ENCODE measurements at places on chromosomes 7 and 10.

DNA sequence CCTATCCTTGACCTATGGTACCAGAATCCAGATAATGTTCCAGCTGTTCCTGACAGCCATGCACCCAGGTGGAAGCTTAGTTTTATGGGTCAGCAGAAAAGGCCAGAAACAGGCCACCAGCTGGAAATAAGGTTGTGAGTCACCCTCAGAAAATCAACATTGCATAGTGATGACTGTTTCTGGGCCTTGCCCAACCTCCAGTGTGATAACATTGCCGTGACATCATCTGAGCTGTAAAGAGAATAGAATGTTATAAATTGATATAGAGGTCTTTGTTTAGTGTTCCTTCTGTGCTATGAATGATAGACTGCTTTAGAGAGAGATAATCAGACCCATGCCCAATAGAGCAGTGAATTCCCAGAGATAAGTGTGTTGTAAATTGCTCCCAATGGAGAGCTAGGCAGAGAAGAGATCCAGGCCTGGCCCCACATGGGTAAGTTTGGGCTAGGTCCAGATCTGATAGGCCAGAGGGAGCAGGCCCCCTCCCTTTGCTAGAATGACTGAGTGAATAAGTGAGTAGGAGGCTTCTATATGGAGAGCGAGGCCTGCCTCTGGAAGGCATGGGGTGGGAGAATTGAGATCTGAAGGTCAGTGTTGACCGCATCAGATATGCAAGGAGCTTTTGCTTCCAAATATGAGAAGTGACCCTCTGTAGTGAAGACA is 14.2 kb upstream of the HPS1 start:
- no peak for DNase-seq

DNA sequence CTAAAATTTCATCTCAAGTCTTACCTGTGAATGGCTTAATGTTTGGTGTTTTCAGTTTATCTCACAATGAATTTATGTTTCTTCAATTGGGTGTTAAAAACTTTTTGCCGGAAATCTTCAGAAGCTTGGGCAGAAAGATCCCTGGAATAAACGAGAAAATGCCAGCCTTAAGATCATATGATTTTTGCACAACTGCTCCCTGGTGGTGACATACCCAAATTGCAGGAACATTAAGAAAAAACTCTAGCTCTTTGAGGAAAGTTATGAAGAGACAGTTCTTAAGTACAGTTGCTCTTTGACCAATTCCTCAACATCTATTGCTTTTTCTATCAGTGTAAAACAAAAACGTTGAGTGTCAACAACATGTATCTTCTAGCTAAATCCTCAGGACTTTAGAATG is 48.2 kb upstream of the CREB5 start:
- no peak for DNase-seq

- DNase-seq = no peak
These were observed 168.8 kb downstream of the TMEM26 start for GRCh38 chr10:61284222-61284890.

DNA sequence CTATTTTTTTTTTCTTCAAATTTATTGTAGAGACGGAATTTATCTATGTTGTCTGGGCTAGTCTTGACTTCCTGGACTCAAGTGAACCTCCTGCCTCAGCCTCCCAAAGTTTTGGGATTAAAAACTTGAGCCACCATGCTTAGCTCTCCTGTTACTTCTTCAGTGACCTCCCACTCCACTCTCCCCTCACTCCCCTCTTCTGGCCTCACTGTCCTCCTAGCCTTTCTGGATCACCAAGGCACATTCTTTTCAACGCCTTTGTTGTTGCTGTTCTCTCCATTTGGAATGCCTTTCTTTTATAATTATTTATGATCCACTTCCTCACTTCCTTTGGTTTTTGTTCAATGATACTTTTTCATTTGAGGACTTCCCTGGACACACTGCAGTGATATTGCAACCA is 17.9 kb downstream of the PTPRZ1 start:
- no peak for DNase-seq

DNA sequence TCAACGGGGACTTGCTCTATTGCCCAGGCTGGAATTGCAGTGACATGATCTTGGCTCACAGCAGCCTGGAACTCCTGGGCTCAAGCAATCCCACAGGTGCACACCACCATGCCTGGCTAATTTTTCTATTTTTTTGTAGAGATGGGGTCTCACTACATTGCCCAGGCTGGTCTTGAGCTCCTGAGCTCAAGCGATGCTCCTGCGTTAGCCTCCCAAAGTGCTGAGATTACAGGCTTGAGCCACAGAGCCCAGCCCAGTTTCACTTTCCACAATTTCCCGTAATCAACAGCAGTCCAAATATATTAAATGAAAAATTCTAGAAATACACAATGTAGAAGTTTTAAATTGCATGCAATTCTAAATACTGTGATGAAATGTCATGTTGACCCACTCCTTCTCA is 24.0 kb downstream of the SEPTIN14 start:
- DNase-seq = no peak

DNA sequence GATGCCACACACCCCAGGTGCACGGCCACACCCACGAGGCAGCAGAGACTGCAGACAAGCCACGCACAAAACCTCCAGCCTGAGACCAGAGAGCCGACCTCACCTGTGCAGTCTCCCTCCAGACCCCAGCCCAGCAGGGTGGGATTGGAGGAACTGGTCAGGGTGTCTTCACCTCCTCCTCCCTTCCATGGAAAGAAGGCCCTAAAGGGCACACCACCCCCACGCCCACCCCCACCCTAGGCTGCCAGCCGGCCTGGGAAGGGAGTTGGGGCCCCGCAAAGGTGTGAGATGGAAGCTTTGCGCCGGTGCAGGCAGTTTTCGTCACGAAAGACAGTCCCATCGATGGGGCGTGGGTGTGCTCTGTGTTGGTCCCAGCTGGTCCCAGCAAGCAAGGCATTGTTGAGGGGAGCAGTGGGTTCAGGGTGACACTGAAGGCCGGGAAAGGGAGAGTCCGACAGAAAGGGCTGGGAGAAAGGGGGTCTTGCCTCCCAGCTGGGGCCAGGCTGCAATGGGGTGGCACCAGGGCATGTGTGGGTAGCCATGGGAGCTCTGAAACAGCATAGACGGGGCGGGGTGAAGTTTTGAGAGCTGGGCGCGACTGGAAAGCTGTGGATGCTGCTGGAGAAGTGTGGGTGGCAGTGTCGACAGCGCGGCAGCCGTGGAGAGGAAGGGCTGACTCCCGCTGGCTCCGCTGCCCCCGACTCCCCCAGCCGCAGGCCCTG is 349.2 kb downstream of the GLRX3 start:
- no peak for DNase-seq

DNA sequence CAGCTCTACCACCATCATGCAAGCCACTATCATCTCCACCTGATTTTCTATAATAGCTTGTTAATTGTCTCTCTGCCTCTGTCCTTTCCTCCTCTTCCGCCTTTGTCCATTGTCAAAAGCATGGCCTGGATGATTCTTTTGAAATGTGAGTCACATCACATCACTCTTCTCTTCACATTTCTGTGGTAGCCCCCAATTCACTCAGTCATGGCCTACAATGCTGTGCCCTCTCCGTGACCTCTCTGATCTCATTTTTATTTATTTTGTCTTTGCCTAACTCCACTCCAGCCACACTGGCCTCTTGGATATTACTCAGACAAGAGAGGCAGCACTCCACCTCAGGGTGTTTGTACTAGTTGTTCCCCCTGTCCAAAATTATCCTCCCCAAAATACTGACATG is 4.9 kb upstream of the ABCB4 start:
- no peak for DNase-seq
